ENCODE measurements at places on chromosomes 6 and 20.

DNA sequence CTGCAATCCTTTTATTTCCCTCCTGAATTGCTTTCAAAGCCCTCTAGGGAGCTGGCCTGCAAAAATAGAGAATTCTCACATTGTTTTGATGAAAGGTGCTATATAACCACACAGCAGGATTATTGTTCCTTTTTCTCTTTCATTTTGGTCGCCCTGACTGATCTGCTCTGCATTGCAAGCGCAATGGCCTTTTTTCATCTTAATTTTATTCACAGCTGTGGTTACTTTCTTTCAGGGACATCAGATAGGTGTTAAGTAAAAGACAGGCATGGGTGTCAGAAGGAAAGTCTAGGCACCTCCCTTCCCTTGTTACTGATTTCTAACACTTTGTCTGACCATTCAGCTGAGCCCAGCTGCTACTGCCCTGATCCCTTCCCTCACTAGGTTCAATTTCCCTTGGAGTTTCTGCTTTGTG, 850.5 kb upstream of the MAP3K7 start:
- DNase-seq: no peak

GRCh38 chr6:159014406-159014805, 14.4 kb upstream of the RSPH3 start:
- DNase-seq: no peak

DNA sequence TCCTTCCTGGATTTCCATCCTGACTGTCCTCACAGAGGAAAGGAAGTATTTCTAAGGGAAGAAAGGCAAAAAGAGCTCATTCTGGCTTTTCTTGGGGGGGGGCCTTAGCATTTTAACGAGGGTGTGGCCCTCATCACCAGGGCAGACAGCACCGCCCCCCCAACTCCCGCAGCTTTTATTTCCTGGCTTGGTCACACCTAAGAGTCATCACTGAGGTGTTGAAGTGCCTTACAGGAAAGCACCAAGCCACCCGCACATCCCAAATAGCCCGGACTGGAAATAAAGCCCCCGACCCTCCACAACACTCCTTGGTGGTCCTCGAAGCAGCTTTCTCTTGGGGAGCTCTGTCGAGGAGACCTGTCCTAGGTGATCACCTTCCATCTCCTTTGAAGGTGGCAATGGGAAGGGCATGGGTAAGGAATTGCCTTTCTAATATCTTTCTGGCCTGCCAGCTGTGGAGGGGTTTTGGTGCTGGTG, 1.3 kb downstream of the PTK7 start:
- DNase-seq: no peak

DNA sequence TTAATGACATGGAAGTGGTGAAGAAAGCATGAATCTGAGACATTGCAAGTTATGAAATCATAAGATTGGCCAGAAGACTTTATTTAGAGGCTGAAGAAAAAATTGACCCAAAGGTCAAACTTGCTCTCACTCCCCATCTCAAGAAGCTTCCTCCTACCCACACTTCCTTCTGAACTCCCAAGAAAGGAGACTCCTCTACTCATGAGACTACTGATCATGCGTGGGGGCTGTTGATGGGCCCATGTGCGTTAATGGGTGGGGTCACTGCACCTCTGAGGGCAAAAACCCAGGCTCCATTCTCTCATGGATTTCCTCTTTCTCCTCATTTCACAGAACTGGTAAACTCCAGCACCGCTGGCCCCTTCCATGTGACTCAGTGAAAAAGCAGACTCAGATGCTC, 470.6 kb upstream of the ARID1B start:
- DNase-seq: peak; percentile 59

DNA sequence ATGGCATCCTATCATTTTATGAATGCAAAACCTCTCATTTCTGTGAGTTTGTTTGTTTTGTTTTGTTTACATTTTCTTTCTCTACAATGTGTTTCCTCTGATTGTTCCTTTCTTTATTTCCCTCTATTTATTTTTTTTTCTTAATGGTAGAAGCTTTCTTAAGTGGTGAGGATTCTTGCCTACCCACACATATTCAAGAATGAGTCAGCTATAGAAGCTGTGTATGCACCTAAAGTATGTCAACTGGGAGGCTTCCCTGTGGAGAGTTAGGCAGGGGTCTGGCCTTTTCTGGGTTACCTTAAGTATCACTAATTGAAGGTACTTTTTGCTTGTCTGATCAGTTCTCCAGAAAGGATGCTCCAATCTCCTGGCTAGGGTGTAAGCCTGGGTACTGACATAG, 354.0 kb downstream of the ESR1 start:
- DNase-seq: no peak

GRCh38 chr20:11926292-11926998, 8.8 kb downstream of the BTBD3 start:
- DNase-seq: no peak

- DNase-seq: no peak
Observed at GRCh38 chr6:60754879-60755278, 1531.1 kb downstream of the KHDRBS2 start.
